Transverse colon (tissue), 4 donors: ENCODE measurements at places on chromosomes 3 and 15. TPM values are rescaled to one million over a fixed set of nuclear protein-coding genes. Genes with fewer than 3 reads are reported as not detected.

GRCh38 chr3:30356866-30357753, 249.3 kb upstream of the TGFBR2 start:
- no peak for DNase-seq

DNA sequence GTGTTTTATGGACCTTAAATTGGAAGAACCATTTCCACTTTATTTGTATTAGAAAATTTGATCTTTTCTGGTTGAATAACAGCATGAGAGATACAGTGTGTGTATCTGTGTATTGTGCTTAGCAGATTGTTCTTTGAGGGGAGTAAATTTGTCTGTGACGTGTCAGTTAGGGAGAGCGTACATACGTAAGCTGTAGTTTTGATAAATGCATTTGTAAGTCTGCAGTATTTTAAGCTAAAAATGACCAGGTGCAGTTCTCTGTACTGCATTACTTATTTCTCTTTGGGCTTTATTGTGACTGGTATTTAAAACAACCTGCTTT, 264.8 kb downstream of the ROBO2 start:
- no peak for DNase-seq

DNA sequence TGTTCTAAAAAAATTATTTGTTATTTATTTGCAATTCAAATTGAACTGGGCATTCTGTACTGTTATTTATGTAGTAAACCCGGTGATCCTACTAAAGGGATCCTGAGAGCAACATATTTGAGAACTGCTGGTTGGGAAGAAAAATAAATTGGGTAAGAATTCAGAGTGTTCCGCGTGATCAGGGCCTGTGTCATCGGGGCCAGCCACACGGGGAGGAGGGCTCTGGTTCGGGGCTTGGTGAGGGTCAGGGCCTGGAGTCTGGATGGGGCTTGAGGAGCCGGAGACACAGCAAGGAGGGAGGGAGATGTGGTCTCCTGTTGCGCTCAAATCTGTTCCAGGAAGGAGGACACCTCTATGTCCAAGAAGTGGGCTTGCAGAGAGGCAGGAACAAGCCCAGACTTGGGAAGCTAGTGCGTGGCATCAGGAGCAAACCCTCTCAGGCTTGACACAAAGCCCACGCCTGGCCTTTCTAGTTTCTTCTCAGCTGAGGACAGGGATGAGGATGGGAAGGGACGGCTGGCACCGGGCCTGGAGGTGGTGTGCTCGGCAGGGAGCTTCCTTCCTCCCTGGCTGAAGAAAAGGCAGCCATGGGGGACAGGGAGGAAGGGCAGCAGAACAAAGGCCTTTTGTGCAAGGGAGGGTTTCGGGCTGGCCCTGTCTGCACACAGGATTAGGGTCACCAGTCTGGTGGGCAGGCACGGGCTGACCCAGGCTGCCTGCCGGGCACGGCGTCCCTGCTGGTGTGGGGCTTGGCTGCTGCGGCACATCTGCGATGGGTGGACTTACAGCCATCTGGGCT, 22.9 kb upstream of the FBLN2 start:
- no peak for DNase-seq

DNA sequence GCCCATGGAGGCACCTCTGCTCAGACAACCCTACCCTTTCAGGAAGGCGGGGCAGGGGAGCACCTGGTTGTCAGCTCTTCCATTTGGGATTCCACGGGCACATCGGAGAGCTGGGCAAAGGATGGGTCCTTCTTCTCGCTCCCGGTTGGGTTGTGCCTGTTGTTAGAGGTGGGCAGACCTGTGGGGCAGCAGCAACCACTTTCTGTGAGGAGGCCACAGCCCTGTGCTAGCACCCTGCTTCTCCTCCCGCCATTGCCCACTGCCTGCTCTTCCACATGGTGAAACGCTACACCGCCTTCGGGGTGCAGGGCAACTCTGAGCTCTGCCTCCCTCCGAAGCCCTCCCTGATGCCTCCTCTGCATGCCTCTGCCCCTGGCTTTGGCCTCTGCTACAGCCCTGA, 7.0 kb upstream of the HHATL start:
- DNase-seq, result no peak

DNA sequence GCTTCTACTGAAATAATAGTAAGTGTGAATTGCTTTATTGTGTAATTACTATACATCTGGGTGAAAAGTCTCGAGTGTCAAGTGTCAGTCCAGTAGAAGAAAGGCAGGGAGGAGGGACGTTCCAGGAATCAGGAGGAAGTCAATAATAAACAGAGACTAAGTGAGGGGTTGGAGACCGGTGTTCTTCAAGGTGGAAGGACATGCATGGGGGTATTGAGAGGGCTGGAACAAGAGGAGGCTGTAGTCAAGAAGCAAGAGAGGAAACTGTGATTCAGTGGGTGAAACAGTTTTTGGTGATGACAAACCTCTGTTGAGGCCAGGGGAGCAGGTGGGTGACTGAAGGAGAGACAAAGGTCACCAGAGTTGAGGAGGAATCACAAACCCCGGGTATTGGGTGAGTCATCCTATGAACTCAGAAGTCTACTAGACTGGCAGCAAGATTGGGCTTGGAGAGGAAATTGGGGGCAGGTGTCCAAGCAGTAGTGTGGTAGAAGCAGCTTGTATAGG, 11.6 kb upstream of the SCAMP5 start:
- no peak for DNase-seq

DNA sequence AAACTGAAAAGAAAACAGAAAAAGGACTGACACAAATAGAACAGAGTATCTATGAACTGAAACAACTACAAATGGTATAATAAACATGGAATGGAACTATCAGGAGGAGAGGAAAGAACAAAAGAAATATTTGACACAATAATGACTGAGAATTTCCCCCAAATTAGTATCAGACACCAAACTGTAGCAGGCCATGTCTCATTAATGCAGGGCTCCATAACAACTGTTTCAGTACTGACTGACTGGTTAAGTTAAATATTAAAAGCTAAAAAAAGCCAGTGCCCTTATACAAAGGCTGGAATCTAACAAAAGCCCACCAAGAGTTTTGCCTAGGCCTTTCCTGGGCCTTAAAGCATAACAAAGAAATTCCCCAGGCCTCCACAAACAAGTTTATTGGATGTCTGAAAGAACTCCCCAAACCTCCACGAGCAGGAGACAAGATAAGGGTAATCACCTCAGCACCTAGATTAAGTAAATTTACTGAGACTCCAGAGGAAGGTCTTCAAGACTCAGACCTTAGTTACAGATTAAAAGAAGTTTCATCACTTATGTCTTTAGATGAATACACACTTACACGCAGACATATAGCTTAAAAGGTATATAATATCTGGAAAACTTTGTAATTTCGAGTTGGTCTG, 45.7 kb downstream of the KPNA1 start:
- no peak for DNase-seq

DNA sequence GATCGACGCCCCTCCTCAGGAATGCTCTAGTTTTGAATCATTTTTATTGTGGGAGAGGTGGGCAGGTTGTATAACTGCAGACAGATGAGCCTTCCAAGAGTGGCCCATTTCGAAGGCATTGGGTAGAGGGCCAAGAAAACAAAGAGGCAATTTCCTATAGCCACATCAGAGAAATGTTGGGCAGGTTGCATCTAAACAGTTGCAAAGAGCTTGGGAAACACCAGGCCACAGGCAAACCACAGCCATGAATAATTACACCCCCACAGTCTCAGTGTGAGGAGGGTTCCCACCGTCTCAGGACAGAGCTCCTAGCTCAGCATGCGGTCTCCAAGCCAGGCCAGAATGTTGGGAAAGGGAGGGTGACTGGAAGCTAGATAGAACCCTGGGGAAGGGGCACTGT, 257.3 kb downstream of the ABHD5 start:
- no peak for DNase-seq

- DNase-seq, result peak; percentile 59
These were observed 16.7 kb upstream of the WNT7A start for GRCh38 chr3:13896473-13897154.

GRCh38 chr15:41921639-41922038, 27.8 kb upstream of the SPTBN5 start:
- no peak for DNase-seq

DNA sequence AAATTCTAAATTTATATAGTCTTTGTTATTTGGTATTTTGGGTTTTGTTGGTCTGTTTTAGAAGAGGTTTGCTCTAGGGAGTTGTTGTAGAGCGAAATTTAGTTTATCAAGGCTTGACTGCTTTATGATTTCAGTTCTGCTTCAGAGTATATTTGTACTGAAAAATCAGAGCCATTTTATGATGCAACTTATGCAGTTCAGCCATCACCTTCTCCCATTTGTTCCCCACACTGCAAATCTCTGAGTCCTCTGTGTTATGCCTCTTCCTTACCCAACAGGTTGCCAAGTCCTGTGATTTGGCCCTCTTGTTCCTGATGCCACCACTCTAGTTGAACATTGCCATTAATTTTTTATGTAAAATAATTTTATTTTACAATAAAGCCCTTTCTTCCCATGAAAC, 140.4 kb downstream of the ZNF609 start:
- DNase-seq, result no peak

DNA sequence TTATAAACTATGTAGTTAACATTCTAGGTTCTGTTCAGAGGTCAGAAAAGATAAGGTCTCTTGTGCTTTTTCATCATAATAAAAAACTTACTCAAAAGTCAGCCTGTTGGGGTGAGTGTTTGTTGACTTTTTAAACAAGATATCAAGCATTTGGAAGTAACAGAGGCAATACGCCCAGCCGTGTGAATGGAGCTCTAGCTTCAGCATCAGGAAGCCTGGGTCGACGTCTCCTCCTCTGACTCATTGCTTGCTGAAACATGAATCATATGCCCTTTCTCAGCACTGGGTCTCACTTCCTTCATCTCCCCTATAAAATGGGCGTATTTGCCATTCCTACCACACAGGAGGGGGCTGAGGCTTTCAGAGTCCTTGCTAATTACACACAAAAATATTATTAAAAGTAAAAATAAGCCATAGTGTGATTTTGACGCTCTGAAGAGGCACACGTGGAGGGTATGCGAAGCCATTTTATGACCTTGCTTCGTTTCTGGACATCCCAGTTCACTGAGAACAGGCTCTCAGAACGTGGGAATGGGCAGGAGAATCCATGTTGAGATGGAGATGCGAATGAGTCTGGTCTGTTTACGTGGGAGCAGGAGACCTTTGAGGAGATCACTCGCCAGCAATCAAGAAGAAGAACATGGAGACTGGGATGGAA, 220.8 kb upstream of the TPRG1 start:
- DNase-seq, result peak; percentile 70

GRCh38 chr3:18378218-18378617, 46.9 kb downstream of the SATB1 start:
- no peak for DNase-seq

- DNase-seq, result no peak
These were observed 1.5 kb downstream of the GLB1 start for GRCh38 chr3:33095436-33095835.

- peak; percentile 53 for DNase-seq
These were observed 370.6 kb upstream of the PROK2 start for GRCh38 chr3:72155391-72156064.

DNA sequence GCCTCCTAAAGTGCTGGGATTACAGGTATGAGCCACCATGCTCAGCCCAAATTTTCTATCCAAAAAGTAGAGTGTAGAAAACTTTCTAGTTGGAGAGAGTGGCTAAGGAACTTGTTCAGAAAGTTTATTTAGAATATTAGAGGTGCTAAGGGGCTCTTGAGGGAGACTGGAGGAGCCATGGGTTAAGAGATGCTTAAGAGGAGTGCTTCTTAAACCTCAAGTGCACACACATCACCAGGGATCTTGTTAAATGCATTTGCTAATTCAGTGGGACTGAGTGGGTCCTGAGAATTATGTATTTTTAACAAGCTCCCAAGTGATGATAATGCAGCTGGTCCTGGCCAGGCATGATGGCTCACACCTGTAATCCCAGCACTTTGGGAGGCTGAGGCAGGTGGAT, 29.7 kb upstream of the SLMAP start:
- DNase-seq, result no peak

DNA sequence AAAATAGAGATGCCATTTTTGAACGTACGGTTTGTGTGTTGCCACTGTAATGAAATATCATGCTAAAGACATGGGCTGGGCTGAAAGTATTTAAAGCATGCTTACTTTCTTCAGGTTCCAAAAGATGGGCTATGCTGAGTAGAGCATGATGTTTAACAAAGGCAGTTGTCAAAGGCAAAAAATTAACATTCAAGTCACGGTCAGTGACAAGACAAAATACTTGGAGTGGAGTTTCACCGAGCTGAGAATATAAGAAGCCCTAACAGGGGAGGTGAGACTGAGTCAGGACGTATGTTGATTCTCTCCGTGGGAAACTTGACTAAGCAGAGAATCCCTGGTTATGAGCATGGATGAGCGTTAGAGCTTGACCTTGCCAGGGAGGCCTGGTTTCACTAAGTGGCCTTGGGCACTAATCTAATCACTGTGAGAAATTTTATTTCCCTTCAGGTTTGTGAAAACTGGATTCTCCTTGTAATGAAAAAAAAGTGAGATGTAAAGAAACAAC, 218.2 kb upstream of the ADAMTS9 start:
- DNase-seq, result no peak

GRCh38 chr15:25375557-25375956, 63.3 kb downstream of the UBE3A start:
- DNase-seq, result no peak

GRCh38 chr3:133821767-133822638, 16.4 kb downstream of the SRPRB start:
- peak; percentile 58 for DNase-seq

DNA sequence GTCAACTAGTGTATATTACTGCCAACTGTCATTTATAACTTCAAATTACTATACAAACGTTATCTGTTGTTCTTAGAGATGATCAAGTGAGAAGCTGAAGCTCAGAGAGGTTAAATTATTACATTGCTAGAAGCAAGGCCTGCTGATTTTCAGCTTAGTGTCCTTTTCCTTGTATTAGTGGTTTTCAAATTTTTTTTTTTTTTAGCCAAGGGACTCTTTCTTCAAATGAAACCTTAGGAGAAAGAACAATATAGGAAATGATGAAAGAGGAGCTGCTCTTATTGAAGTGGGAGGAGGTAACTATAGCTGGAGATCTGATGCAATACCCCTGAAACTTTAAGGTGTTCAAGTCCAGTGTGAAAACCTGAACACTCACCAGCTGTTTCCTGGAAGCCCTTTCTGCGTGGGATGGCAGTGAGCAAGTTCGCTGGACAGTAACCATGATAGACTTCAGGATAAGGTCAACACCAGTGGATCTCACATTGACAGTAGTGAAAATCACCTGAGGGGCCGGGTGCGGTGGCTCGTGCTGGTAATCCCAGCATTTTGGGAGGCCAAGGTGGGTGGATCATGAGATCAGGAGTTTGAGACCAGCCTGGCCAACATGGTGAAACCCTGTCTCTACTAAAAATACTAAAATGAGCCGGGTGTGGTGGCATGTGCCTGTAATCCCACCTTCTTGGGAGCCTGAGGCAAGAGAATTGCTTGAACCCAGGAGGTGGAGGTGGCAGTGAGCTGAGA, 376.2 kb downstream of the EDEM1 start:
- DNase-seq, result no peak

PRICKLE2 gene
- 8.5 TPM for total RNA-seq

PRSS50 gene
- not detected for total RNA-seq

IL5RA gene
- 0.27 TPM for total RNA-seq

KCNMB2 gene
- not detected for total RNA-seq

BBX gene
- 39.6 TPM for total RNA-seq

SCG5 gene
- total RNA-seq, result not detected

ALDH1L1 gene
- 32.2 TPM for total RNA-seq

CCR1 gene
- total RNA-seq, result 4.4 TPM

TNNC1 gene
- not detected for total RNA-seq

GOLGA8S gene
- total RNA-seq, result not detected

DCP1A gene
- 22.4 TPM for total RNA-seq

NEDD4 gene
- total RNA-seq, result 15.0 TPM

APH1B gene
- total RNA-seq, result 8.3 TPM

IQCF5 gene
- total RNA-seq, result not detected
